ENCODE measurements at places on chromosomes 1 and 21.

- DNase-seq, result no peak
Observed at GRCh38 chr1:3983181-3983580, 83.1 kb upstream of the C1orf174 start.

DNA sequence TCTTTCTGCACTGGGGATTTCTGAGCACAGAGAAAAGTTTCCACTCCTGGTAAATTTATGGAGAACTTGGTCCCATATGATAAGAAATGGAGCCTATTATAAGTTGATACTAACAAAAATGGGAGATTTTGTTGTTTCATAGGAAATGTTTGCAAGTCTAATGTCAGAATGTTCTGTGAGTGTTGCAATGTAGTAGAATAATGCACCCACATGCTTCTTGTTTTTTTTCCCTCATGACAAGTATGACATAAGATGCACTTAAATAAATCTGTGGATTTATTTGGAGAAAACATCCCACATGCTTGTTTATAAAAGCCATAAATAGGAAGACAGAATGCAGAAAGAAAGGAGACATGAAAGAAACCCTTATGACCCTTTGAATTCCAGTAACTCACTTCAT is 50.8 kb upstream of the KCNJ6 start:
- DNase-seq, result no peak

DNA sequence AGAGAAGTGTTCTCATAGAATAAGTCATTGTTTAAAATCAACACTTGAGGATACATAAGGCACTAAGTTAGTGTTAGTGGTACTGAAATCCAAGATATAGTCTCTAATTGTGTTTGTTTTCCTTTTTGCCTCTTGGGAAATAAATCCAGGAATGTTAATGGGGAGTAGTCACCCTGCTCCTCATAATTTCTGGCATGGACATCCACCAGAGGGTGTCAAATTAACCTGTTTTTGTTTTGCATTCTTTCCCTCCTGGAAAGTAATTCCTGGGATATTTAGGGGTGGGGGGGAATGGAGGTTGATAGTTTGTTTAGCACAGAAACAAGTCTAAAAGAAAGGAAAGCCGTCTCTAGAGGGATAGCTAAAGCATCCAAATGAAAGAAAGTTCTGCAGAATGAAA is 87.8 kb upstream of the MAP1LC3C start:
- no peak for DNase-seq

DNA sequence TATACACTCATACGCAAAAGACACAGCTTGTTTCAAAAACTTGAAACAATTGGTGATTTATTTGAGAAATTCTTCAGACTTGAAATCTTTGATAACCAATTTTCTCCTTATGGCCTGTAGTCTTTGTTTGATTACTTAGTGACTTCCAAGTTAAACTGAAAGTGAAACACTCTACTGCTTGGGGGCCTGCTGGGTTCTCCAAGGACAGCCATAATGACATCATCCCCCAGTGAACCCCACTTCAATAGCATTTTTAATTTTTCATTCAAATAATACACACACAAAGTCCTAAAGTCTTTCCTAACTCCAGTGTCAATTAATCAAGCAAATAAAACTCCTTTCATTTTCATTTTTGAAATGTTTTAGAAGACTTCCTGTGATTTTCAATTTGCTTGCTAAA is 59.2 kb downstream of the KRTAP19-8 start:
- no peak for DNase-seq

DNA sequence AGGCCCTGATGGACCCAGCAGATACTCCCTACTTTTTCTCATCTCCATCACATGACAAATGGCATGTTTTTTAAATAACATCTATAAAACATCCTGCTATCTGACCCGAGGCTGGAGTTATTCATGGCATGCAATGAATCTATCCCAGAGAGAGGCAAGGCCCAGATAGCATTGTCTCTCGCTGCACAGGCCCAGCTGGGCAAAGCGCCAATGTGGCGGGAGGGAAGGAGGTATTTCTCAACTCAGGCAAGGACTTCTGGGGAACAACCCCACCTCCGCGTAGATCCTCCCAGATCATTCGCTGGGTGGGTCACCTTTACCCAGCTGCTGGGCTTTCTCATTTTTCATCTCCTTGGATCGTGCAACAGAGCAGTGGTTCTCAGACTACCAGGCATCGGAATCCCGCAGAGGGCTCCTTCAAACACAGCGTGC is 59.8 kb downstream of the ERG start:
- DNase-seq, result no peak

DNA sequence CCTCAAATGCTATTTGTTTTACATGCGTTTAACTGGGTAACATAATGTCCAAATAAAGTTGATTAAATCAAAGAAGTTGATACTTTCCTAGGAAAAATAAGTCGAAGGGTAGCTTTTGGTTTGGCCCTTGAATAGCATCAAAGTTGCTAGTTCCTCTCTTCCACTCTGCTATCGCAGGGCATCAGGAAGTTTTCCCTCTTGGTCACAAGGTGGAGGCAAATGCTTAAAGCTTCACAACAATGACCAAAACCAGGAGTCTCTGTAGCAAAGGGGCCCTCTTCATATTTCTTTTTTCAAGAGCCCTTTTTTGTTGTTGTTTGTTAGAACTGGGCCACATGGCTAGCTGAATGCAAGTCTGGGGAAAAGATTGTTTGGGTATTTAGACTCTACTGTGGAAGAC is 668.4 kb downstream of the KCNT2 start:
- DNase-seq, result no peak

DNA sequence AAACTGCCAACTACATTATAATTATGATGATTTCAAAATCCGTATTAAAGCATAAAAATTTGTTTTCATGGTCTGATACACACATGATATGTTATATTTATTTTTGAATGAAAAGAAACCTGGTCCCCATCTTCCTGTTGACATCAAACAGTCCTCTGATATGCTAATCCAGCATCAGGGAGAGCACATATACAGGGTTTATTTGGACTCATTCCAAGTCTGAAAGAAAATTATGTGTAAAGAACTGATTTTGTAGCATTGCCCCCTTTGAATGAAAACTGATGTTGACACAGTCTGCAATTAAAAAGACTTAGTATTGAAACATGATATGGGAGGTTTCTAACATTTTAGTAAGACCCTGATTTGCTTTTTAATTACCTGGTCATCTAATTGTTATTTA is 119.4 kb downstream of the NEK7 start:
- no peak for DNase-seq

GRCh38 chr1:3653286-3653618 is 936 bp downstream of the TP73 start:
- no peak for DNase-seq
